Activated CD4-positive, alpha-beta T cell treated with anti-CD3 and anti-CD28 coated beads, Interleukin-2, amount 50 U/mL, for 48 hours (primary cell): ENCODE measurements at places on chromosomes 5 and 9.

DNA sequence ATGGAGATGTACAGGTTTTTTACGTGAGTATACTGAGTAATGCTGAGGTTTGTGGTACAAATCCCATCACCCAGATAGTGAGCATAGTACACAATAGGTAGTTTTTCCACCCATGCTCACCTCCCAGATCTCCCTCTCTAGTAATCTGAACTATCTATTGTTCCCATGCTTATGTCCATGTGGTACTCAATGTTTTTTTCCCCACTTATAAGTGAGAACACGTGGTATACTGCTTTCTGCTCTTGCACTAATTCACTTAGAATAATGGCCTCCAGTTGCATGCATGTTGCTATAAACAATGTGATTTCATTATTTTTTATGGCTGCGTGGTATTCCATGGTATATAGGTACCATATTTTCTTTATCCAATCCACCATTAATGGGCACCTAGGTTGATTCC lies 593.9 kb downstream of the ANXA1 start:
- DNase-seq: no peak

GRCh38 chr9:107105784-107106183 lies 177.3 kb upstream of the RAD23B start:
- no peak for DNase-seq

GRCh38 chr9:73548201-73548600 lies 396.5 kb downstream of the ANXA1 start:
- no peak for DNase-seq

DNA sequence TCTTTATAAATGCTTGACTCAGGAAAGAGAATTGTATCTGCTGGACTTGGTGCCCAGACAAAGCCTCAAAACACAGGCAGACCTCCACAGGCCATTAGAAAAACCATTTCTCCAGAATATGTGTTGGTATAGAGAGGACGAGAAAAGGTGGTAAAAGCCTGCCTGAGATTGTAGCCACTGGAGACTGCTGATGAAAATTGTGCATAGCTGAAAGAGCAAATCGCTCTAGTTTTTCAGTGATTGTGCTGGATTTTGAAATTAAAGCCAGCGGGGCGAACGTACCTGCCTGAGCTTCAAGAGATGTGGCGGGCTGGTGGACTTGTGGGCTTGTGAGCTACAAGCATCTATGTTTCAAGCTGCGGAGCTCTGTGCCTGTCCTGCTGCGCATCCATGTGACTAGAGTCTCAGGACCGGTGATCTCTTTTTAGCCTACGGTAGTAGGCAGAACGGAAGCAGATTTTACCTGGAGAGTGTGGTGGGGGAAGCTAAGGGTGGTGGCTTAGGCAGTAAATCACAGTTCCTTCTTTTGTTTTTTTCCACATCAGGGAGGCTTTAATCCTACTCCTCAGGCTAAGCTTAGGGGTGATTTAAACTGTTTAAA lies 193.6 kb downstream of the SREK1 start:
- no peak for DNase-seq

- DNase-seq: no peak
Observed at GRCh38 chr9:137500666-137501397, 41.7 kb upstream of the NSMF start.

GRCh38 chr5:21931116-21931515 lies 922.0 kb downstream of the CDH12 start:
- no peak for DNase-seq

DNA sequence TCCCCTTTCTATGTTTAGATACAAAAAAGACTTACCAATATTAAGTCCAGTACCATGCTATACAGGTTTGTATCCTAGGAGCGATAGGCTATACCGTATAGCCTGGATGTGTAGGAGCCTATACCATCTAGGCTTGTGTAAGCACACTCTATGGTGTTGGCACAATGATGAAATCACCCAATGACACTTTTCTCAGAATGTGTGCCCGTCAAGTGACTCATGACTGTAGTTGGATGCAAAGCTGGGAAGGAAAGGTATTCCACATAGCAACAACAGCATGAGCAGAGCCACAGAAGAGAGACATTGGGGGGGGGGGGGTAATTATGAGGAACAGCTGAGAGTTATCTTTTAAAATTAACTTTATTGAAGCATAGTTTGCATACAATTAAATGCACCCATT lies 63.2 kb downstream of the TTLL11 start:
- no peak for DNase-seq

DNA sequence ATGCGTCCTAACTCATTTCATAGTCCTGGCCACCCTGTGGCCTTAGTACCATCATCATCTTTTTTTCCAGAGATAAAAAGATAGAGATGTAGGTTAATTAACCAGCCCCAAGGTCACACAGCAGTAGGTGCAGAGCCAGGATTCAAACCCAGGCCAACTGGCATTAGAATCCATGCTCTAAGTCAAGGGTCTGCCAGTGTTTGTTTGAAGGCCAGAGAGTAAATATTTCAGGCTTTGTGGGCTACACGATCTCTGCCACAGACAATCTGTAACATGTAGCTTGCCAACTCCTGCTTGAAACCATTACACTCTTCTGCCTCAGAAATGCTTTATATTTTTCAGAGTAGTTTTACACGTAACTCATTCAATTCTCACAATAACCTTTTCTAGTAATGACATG lies 119.6 kb downstream of the EFNA5 start:
- no peak for DNase-seq

- DNase-seq: no peak
Observed at GRCh38 chr5:134945041-134945440, 22.7 kb upstream of the CATSPER3 start.

GRCh38 chr9:136664000-136664915 lies 1.5 kb downstream of the EGFL7 start:
- no peak for DNase-seq

GRCh38 chr9:94929369-94929756 lies 202.9 kb downstream of the AOPEP start:
- no peak for DNase-seq

DNA sequence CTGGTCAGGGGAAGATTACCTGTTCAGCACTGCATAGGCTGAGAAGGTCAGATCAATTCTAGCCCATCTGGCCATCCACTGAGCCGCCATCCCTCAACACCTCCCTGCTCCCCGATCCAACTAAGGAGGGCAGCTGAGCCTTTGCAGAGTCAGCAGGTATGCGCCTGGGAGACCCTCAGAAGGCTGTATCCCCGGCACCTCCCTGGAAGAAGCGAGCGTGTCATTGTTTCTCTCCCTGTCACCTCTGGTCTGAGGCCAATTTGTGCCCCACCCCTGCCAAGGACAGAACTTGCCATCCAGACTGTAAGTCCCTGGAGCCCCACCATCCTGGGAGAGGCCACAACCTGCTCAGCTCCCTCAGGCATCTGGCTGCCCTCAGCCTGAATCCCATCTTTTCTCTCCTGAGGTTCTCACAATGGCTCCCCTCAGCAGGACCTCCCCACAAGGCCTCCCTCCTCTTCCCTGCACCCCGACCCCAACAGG lies 2.6 kb downstream of the CLTB start:
- DNase-seq: no peak

DNA sequence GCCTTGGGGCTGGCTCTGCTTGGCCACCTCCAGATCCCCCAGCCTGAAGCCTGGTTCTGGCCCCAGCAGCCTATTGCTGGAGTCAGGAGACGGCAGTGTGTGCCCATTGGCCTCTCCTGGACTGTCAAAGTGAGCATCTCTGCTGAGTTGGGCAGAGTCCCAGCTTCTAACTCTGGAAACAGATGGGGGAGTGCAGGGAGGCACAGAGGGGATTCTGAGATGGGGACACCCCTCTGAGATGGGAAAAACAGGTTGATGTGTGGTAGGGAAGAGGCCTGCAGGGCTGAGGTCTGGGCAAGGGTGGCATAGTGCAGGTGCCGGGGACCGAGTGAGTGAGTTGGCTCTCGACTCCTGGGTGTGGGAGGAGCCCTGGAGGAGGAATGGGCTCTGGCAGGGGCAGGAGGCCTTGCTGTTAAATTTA lies 27.5 kb downstream of the PHF2 start:
- DNase-seq: no peak

- no peak for DNase-seq
Observed at GRCh38 chr5:29307478-29307877, 1886.0 kb upstream of the CDH6 start.

GRCh38 chr9:77194423-77194822 lies 17.1 kb downstream of the VPS13A start:
- DNase-seq: no peak

GRCh38 chr9:35727676-35728040 lies 4.3 kb downstream of the TLN1 start:
- DNase-seq: no peak

DNA sequence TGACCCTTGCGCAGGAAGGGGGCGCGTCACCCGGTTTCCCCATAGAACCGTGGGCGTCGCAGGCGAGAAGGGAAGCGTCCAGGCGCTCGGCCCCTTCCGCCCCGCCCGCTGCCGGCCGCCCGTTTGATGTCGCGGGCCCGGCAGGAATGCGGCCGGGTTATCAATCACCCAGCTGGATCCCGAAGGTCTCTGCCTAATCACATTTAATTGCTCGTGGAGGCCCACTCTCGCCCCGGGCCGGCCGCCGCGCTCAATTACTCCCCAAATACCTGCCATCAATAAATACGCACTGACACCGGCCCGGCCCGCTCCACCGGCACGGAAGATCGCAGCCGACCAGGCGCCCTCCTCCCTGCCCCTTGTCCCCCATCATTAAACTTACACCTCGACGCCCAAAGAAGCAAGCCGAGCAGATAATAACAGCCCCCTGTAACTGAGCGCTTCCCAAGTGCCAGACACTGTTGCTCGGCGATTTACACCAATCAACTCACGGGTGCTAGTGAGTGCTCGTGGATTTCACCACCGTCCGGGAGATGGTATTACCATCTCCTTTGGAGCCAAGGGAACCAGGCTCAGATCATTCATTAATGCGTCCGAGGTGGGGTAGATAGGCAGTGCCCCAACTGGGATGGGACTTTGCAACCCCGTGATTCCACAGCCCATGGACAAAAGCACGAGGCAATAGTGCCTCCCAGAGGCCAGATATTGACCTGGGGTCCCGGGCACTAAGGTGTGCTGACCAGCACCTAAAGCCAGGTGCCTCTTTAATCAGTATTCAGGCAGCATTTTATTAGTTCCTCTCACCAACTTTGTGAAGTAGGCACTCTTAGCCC lies 11.3 kb downstream of the MSX2 start:
- no peak for DNase-seq

DNA sequence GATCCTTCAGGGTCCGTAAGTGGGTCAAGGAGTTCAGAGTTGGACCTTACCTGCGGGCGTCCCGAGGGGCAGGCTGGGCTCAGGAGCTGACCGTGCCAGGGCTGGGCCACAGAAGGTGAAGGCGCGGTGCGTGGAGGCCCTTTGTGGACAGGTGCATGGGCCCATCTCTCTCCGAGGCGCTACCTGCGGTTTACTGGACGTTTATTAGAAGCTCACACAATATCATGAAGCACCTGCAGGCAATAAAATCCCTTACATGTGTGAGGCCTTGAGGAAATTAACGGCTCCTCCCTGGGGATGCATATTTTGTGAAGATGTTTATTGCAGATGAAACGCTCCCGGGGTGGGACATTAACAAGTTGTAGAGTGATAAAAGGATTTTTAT lies 79.8 kb upstream of the LMX1B start:
- DNase-seq: no peak

- no peak for DNase-seq
Observed at GRCh38 chr9:13295556-13295955, 16.1 kb upstream of the MPDZ start.

DNA sequence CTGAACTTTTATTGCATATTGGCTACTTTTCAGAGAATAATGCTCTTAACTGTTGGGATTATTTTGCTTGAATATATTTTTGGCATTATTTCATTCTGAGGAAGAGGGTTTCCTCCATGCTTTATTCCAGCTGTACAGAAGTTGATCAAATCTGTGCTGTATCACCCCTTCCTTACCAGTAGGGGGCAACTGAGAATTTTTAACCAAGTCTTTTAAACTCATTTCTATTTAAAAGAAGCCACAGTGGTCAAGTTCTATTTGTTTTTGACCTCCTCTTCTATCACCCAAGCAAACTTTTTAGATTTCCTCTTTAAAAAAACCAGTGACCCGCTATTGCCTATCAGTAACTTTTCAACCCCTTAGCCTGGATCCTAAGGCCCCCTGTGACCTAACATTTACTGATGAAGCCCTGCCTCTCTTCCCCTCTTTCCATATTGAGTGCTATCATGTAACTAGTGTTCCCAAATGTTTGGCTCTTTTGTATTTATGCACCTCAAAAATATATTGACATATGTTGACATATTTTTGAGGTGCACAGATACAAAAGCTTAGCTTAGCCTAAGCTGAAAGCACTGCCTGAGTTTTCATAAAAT lies 80.6 kb downstream of the FBXO4 start:
- no peak for DNase-seq

DNA sequence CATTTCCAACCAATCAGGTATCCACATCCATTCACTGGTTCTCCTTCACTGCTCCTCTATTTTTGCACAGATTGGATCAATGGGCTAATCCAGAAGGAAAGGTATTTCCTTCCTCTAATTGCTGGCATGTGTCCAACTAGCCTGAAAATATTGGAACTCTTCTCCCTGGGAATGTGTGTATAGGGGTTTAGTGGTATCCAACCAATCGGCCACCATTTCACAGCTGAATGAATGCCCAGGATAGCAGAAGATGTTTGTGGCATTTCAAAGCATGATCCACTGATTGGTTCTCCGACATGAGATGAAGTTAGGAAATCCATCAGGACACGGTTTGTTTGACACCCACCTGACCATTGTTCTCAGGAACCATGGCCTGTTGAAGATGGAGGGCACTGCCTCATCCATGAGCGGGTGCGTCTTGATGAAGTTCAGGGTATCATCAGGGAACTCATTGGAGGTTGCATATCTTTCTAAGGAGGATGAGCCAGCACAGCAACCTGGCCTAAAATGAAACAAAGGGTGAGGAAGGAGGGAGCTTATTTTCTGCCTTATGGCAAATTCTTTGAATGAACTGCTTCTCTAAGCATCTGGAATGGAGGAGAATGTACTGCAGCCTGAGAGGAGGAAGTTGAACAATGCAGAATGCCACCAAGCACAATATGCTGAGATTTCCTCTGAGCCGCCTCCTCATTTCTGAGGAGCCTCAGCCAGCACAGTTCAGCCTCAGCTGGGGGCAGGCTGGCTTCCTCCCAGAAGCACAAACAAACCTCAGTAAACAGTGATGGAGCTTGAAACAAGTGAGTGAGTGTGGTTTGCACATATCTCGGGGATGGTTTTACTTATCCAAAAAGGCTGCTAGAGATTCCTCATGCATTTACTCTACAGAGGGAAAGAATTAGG lies 94.6 kb downstream of the SEMA6A start:
- DNase-seq: no peak

DNA sequence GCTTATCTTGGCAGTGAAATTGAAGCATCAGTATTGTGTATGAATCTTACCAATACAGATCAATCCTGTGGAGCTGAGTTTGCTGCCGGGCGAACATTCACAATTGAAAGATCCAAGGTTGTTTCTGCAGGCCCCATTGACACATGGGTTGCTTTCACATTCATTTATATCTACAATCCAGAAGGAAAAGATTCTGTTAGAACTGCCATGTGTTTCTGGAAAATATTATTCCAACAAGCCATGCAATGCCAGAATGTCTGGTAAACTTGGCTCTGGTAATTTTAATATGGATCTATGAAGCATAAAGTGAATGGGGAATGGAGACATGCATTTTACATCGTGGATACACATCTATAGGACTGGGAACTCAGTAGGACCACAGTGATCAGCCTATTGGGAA lies 180.8 kb downstream of the FBN2 start:
- no peak for DNase-seq
